ENCODE measurements at places on chromosomes 5 and 9.

DNA sequence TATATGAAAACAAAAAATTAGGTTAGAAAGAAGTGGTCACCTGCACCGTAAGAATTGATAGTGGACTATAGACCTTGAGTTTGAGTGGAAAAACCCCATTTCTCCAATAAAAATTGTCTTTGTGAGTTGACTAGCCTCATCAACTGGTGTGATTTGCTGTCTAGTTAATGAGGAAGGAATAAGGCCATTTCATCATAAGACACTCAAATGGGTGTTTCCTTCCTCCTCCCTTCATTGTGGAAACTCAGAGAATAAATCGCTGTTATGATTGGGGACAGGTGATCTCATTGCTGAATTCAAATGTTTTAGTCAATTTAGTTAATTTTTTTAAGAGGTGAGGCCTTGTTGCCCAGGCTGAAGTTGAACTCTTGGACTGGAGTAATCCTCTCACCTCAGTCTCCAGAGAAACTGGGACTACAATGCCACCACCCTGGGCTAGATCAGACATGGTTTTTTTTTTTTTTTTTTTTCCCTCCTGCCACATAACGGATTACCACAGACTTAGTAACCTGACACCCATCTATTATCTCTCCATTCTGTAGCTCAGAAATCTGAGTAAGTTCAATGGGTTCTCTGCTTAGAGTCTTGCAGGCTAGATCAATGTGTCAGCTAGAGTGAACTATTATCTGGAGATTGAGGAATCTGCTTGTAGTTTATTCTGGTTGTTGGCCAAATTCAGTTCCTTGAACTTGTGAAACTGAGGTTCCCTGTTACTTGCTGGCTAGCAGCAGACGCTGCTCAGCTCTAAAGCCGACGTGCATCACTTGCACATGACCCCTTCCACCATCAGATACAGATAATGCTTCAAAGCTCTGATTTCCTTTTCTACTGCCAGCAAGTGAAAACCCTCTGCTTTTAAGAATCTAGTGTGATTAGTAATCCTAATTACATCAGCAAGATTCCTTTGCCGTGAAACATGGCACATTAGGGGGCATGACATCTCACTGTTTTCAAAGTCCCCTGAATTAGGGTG is 663.8 kb upstream of the CDH9 start:
- DNase-seq: no peak

GRCh38 chr5:106399391-106399790 is 1271.3 kb downstream of the EFNA5 start:
- DNase-seq: no peak

DNA sequence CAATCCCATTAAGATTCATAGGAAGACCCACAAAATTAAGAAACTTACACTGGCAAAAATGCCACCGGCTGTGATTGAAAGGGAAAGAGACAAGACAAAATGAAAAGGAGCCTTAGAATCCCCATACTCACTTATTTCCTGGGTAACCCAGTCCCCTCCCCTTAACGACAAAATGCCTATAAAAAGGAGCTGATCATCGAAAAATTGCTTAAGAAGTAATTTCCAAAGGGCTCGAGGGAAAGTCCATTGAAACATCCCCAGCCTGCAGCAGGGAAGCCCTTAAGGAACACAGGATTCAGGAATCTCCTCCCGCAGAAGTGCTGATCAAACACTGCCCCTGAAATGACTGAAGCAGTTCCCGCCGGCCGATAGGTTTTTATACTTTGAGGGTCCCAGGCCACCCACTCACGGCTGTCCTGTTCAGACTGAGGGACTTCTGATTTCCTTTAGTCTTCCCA is 677 bp upstream of the ZNF79 start:
- DNase-seq: no peak

GRCh38 chr5:68548959-68549676 is 333.6 kb downstream of the PIK3R1 start:
- DNase-seq: no peak

DNA sequence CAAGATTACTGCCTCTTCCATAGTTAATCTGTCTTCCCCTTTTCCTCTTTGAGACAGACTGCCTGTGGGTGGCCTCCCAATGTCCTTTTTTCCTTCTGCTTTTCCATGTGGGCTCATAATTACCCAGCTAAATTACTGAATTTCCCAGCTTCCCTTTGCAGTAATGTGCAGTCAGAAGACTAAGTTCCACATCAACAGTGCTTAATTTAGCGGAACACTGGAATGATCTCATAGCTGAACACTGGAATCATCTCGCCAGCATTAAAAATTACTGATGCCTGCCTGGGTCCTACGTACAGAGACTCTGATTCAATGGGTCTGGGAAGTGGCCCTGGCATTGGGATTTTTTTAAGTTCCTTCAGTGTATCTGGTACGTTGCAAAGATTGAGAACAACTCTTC is 84.3 kb downstream of the DNAH5 start:
- no peak for DNase-seq

DNA sequence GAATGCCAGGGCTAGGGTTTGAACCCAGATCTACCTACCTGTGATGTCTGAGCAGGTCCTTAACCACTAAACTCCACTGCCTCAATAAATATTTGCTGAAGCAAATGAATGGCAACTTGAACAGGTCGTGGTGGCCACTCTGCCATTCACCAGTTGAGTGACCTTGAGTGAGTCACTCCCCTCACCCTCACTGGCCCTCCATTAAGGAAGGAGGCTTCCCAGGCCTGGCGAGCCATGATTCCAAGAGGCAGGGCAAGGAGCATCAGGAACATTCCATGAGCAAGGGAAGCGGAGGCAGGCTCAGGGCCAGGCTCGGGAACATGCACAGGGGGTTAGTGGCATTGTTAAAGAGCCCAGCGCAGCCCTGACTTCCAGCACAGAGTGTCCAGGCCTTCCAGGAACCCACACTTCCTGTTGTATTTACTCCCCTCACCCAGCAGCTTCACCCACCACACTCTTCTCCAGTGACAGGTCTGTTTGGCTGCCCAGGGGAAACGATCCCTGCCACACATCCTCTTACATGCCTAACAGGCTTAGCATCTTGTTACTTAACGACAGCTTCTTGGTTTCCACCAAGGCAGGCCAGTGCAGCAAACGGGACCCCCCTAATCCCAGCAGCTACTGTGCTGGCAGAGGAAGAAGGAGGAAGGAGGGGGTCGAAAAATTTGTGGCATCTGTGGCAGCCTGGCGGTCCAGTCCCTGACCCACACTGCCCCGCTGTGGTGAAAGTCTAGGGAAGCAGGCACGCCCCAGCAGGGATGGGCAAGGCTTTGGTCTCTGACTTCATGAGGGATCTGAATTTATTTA is 43.7 kb upstream of the TTC1 start:
- no peak for DNase-seq

GRCh38 chr5:112703866-112704820 is 33.5 kb upstream of the APC start:
- DNase-seq: no peak

DNA sequence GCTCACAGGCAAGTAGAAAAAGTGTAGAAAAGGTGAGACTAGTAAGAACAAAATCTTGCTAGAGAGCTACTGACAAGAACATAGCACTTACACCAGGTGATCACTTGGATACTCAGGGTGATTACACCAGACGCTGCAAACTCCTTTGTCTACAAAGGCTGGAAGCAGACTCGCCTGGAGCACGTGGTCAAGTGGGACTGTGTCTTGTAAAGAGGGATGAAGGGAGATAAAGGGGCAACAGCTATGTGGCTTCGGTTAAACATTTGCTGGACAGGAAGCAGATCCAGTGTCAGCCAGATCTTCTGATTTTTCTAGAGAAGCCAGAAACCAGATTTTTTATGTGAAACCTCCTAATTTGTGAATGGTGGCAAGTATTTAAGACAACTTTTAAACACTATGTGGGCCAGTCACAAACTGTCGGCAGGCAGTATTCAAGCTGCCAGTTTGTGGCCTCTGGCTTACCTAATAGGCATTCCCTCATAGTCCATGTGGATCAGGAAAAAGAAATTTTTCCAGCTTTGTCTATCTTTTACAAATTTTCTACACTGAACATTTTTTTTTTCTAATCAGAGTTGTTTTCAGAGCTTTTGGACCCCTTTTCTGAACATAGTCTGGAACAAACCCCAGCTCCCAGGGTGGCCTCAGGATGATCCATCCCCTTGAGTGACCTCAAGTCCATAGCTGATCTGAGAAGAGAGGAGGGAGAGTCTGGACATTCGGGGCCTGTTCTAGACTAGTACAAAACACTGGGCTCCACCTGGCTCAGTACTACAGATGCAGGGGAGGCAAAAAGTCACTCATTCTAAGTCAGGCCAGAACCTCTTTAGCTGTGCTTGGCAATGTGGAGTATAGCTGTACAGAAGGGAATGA is 262.9 kb downstream of the ARRDC3 start:
- no peak for DNase-seq

DNA sequence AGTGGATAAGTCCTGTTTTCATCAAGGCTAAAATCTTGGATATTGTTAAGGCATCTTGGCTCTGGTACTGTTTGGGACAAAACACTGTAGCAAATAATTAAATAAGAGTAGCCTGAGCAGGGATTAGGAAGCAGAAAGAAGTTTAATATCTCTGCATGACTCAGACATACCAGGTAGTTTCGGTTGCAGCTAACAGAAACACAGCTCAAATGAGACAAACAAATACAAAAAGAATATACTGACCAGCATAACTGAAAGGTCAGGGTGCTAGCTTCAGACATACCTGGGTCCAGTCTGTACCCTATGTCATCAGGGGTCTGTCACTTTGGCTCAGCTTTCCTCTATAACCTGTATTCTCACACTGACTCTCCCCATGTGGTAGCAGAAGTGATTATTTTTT is 156.4 kb upstream of the MAP3K1 start:
- no peak for DNase-seq

Data from activated CD8-positive, alpha-beta memory T cell treated with anti-CD3 and anti-CD28 coated beads for 4 hours (primary cell).